ENCODE measurements at places on chromosomes 4 and X. TPM values are rescaled to one million over a fixed set of nuclear protein-coding genes. Genes with fewer than 3 reads are reported as not detected.
A peak's percentile ranks its signal among the peaks of the same experiment; 100 is the strongest.

DNA sequence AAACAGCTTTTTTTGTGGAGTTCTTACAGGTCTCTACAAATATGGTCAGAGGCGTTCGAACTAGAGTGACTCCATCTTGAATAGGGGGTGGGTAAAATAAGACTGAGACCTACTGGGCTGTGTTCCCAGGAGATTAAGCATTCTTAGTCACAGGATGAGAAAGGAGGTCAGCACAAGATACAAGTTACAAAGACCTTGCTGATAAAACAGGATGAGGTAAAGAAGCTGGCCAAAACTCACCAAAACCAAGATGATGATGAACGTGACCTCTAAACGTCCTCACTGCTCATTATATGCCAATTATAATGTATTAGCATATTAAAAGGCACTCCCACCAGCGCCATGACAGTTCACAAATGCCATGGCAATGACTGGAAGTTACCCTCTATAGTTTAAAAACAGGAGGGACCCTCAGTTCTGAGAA, 42.8 kb upstream of the SPP1 start:
- DNase-seq = no peak

GRCh38 chr4:181799561-181800069, 443.6 kb upstream of the TENM3 start:
- DNase-seq = no peak

DNA sequence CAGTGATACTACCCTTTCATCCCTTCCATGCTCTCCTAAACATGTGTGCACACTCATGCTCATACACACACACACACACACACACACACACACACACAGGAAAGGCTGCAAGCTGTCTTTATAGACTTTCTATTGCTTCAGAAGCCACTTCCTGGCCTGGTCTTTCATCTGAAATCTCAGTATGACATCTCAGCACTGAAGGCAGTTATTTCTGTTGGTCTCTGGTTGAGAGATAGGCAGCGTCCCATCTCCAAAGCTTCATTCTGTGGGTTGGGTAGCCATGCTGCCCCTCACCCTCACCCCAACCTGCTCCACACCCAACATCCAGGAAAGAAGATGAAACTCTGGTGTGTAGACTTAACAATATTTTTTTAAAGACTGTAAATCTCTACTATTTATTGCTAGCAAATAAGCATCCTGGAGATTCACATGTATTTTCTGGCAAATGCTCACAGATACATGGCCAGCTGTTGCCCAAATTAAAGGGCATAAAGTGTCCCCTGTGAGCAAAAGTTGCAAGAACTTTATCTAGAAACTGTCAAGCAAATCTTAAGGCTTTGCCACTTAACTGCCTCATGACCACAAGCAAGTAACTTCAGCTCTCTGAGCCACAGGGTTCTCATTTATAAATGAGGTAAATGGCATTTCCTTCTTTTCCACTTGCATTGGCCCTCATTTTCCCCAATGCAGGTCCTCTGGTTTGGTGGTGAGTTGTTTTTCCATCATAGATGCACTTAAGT, 189.8 kb upstream of the AFF2 start:
- no peak for DNase-seq

DNA sequence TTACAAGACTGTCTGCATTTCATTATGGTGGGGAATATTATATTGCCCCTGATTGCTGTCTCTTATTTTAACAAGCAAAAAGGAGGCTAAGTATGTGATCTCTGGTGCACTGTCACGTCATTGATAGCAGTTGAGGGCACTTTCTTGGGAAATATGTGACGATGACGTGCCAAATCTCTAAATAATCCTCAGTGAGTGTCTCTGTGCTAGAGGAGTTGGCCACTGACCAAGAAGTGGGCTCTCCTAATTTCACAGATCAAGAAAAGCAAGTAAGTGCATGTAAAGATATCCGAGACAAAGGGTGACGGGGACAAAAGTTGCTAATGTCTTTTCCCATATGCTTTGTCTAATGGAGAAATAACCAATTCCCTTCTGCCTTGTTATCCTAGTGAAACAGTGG, 487.4 kb upstream of the TENM3 start:
- no peak for DNase-seq

GRCh38 chr4:151781026-151781425, 20.2 kb upstream of the GATB start:
- DNase-seq = no peak

DNA sequence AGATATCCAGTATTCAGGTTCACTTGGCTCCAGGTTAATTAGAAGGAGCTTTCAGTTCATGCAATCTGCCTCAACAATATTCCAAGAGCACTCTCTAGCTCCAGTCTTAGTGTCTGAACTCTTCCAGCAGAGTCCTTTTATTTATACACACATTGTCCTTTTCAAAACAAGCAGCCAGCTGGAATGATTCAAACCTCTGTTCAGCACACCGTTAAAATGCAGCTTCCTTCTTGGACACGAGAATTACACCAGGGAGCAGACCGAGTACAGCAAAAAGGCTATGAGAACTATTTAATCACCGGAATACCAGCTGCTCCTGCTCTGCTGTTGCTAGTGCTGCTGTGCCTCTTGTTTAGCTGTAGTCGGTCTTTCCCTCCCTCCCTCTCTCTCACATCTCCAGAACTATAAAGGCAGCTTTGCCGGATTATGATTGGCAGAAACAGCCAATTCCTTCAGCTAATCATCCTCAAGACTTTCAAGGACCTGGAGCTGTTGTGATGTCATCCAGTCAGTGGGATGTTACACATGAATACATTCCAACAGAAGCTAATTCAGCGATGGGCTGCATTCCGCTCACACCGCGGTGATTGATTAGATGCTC, at the start of gene NDST4:
NDST4 (minus strand) TSS at position 115 of the 601 bp plus-strand sequence. CDS start 36,584 bp downstream, outside the sequence.
- DNase-seq = peak; percentile 92

DNA sequence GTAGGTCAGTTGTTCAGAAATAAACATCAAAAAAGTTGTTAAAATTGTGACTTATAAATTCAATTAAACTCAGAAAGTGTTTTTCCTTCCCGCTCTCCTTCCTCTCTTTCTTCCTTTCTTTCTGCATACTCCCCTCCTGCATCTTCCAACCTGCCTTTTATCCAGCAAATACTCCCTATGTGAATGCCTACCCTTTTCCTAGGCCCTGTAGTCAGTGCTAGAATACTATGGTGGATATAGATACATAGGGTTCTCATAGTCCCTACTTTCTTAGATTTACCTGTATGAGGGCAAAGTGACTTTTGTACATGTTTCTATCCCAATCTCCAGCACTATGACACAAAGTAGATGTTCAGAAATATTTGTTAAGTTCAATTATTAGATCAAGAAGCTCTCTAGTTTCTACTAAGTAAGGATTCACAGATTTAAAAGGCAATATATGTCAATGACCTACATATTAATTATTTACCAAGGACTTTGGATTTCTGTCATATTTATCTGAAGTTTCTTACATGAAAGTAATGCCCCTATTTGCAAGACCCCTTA, 732 bp downstream of the SULT1E1 start:
- no peak for DNase-seq

- DNase-seq = no peak
Measured at GRCh38 chr4:185341377-185341776, 54.3 kb downstream of the LRP2BP start.

GRCh38 chr4:7872264-7872771, 67.3 kb downstream of the AFAP1 start:
- peak; percentile 96 for DNase-seq

Gene GUCY1B1
- total RNA-seq = 14.4 TPM

Gene VGLL1
- 0.09 TPM for total RNA-seq

Gene TRMT10A
- 10.1 TPM for total RNA-seq

Gene SPANXD
- not detected for total RNA-seq
